ENCODE measurements at places on chromosomes 1 and 21.
A peak's percentile ranks its signal among the peaks of the same experiment; 100 is the strongest.

GRCh38 chr1:3033040-3033789 lies 11.9 kb downstream of the ACTRT2 start:
- peak; percentile 9 for DNase-seq

DNA sequence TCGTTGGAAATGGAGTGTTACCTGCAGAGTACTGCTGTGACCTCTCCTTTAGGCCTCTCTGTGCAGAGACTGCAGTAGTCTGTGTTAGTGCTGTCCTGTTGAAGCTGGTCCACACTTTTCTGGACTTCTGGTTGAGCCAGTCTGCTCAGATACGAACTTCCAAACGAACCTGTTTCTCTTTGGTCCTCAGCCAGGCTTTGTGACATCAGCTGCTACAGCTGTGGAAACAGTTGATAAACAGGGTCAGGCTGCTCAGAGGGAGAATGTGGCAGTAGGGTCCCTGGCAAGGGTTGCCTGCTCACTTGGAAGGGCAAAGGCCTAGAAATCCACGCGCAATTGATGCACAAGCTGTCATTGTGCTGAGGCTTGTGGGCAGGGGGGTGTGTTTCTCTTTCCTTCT lies 98.8 kb downstream of the NOS1AP start:
- no peak for DNase-seq

- no peak for DNase-seq
Observed at GRCh38 chr21:43921979-43922945, 57.2 kb downstream of the AGPAT3 start.

GRCh38 chr1:170660871-170661645 lies 2.9 kb upstream of the PRRX1 start:
- no peak for DNase-seq

DNA sequence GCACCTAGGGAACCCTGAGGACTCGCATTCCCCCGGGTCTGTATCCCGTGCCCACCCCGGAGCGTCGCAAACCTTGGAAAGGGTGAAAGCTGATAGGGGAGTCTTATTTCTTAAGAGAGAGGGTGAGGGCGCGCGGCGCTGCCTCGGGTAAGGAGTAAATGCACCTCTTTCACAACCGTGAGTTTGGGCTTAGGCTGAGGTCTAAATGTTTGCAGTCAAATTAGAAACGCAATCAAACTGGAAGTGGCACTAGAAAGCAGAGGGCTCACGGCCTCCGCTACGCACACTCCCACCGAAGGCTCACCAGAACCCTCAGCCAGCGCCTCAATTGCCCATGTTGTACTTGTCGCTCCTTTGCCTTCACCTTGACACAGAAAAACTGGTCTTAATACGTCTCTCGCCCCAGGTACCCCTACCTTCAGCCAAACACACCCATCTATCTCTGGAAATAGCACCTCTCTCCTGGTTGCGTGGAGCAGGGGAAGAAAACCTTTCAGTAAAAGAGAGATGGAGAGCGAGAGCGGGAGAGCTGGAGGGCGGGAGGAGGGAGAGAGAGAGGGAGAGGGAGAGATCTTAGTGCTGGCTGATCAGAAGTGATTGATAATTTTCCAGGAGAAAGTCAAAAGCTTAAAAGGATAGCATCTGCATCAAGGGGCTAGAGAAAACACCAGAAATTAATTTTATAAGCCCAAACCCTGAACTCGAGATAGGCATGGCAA lies 1.7 kb upstream of the HLX start:
- no peak for DNase-seq

GRCh38 chr1:153001382-153001781 lies at the start of gene SPRR3:
Gene SPRR3 (plus strand): TSS chr1:153001749. CDS start chr1:153003021, 1,272 bp downstream.
- DNase-seq, result no peak

GRCh38 chr1:150765296-150765976 lies at the start of gene CTSS:
Gene CTSS (minus strand): TSS chr1:150765778. CDS start chr1:150764763, 1,015 bp downstream.
- no peak for DNase-seq

- DNase-seq, result no peak
Observed at GRCh38 chr21:41621513-41621912, 113.6 kb upstream of the TMPRSS2 start.

GRCh38 chr1:213761845-213762407 lies 225.8 kb upstream of the PROX1 start:
- DNase-seq, result no peak

DNA sequence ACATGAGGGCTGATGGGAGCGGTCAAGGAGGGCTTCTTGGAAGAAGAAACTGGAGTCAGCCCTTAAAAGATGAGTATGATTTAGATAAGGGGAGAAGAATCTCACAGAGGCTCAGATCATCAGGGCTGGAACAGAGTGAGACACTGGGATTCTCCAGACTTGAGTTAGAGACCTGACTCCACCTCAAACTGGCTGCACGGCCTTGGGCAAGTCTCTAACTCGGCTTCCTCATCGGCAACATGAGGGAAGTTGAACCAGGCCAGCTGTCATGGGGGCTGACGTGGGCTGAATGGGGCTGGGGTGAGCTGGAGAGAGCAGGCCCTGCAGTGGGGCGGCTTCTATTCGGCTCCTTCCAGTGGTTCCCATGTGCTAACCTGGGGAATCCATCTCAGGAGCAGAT lies 2.5 kb downstream of the C1QC start:
- no peak for DNase-seq

DNA sequence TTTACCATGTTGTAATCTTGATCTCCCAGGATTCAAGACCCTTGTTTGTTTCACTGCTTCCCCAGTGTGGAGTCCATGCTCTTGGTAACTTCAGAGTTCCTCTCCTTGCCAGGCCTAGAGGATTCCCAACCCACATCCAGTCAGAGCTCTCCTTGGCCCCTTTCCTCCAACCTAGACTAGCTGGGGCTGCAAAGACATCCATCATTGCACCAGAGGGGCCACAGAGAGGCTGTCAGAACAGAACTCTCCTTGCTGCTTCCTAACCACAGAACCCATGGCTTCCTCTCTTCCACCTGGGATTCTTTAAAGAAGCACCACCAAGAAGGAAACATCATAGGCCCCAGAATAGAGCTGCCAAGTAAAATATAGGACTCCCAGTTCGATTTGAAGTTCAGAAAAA lies 81.0 kb downstream of the HMGB4 start:
- DNase-seq, result no peak

- no peak for DNase-seq
Observed at GRCh38 chr1:6262555-6263420, 1.9 kb upstream of the GPR153 start.

DNA sequence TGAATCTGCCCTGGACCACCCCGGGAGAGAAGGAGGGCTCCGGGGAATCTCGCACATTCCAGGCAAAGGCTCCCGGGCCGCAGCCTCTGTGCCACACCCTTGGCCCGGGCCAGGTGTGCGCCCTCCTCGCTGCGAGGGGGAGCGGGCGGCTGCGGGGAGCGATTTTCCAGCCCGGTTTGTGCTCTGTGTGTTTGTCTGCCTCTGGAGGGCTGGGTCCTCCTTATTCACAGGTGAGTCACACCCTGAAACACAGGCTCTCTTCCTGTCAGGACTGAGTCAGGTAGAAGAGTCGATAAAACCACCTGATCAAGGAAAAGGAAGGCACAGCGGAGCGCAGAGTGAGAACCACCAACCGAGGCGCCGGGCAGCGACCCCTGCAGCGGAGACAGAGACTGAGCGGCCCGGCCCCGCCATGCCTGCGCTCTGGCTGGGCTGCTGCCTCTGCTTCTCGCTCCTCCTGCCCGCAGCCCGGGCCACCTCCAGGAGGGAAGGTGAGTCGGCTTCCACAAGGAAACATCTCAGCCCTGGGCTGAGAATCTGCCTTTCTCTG lies at the start of gene LAMC2:
LAMC2 (plus strand) TSS at position 324 of the 550 bp plus-strand sequence; CDS start at position 413, 89 bp downstream.
- DNase-seq, result no peak
